ENCODE measurements at places on chromosomes 1 and 21.

GRCh38 chr1:205118752-205119151 is 3.0 kb downstream of the RBBP5 start:
- no peak for DNase-seq

DNA sequence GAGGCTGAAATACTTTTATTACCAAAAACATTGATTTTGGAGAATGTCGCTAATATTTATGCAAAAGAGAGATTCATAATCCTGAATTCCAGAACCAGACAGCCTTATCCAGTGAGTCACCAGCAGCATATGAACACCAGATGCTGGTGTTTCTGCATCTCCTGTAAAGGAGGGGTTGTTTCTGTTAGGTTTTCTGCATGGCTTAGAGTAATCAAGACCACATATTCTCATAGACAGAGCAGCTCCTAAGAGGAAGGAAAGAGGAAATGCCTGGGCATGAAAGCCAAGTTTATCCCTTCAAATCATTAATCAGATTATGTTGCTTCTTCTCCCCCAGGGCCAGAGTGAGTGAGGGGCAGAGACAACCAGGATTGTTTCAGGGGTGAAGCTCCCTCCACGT is 86.2 kb downstream of the NGF start:
- no peak for DNase-seq

DNA sequence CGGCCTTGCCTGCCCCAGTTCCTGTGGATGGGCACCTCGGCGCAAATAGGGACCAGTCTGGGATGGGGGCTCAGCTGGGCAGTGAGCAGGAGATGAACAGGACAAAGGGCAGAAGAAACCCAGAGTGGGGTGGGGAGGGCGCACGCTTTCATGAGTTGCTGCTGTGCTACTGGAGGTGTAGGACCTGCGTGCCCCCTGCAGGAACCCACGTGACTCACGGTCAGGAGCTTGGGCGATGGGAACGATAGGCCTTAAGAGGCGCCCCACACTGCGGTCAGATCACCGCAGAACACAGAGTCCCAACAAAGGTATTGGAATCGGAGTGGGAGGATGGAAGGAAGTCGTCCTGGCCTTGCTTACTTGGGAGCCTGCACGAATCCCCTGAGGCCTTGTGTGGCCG is 17.2 kb downstream of the PRDM15 start:
- no peak for DNase-seq

- DNase-seq, result no peak
Measured at GRCh38 chr1:214438075-214438474, 113.3 kb downstream of the PTPN14 start.

DNA sequence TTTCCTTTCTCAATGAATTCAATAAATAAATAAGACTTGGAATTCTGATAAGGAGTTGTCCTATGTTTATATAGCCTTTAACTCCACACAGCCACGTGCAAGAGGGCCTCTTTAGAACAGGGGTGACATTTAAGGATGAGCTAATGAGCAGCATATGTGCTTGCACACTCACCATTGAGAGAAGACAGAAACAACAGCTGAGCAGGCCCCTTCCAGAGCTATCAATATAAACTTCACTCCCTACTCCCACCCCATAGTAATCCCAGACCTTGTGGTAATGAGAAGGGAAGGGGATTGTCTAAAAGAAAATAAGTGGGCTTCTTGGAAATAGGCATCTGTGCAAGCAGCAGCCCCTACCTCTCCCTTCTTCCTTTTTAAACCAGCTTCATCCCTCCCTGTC is 176.0 kb downstream of the SEC16B start:
- no peak for DNase-seq

DNA sequence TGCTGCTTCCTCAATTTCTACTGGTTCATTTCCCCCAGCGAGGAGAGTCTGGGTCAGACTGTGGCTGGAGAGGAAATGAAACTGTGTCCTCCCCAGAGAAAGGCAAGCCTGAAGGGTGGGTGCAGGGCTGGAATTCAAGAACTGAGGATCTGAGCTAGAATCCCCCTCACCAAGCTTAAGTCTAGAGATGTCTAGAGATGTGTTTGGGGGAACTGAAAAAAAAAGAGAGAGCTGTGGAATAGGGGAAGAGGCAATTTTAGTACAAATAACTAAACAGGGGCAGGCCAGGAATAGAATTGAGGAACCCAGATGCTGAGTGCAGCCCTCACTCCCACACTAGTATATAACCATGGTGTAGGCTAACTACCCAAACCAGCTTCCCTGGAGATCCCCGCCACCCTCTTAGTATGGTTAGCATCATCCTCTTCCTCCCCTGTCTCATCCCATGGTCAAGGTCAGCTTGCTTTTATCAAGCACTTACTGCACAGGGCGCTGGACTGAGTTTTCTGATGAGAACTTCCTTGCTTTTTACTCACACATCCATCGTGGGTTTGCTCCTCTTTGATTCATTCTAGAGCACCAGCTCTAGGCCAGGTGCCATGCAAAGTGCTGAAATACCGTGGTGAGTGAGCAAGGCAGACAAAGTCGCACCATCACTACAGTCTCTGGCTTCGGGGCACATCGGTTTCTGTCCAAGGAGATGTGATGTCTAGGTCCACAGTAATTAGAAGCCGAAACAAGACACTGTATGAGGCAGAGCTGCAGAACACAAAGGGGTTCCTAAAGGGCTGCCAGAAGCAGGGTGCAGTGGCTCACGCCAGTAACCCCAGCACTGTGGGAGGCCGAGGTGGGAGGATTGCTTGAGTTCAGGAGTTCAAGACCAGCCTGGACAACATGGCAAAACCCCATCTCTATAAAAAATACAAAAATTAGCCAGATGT is 112.9 kb upstream of the IPO9 start:
- no peak for DNase-seq

- DNase-seq, result no peak
Measured at GRCh38 chr1:238582816-238583215, 692.1 kb upstream of the ZP4 start.

GRCh38 chr1:197331565-197331964 is 63.5 kb downstream of the CRB1 start:
- no peak for DNase-seq

GRCh38 chr21:26845759-26846035 is 488 bp upstream of the ADAMTS1 start:
- no peak for DNase-seq

DNA sequence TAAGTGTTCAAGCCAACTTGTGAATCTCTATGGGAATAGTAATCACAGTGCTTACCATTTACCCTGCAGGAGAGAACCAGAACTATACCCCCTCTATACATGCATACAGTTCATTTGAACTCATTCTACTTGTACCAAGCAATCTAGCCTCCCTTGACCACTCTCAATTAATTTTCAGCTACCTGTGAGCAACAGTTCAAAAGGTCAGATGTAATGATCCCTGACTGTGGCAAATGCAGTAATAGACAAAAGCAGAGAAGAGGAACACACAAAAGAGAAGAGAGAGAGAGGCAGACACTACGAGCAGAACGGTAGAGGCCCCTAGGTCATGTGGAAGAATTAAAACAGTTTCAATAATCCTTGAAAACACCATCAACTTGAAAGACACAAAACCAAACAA is 52.8 kb downstream of the FMO4 start:
- no peak for DNase-seq

GRCh38 chr1:26452459-26453183 is 19.6 kb upstream of the HMGN2 start:
- no peak for DNase-seq

DNA sequence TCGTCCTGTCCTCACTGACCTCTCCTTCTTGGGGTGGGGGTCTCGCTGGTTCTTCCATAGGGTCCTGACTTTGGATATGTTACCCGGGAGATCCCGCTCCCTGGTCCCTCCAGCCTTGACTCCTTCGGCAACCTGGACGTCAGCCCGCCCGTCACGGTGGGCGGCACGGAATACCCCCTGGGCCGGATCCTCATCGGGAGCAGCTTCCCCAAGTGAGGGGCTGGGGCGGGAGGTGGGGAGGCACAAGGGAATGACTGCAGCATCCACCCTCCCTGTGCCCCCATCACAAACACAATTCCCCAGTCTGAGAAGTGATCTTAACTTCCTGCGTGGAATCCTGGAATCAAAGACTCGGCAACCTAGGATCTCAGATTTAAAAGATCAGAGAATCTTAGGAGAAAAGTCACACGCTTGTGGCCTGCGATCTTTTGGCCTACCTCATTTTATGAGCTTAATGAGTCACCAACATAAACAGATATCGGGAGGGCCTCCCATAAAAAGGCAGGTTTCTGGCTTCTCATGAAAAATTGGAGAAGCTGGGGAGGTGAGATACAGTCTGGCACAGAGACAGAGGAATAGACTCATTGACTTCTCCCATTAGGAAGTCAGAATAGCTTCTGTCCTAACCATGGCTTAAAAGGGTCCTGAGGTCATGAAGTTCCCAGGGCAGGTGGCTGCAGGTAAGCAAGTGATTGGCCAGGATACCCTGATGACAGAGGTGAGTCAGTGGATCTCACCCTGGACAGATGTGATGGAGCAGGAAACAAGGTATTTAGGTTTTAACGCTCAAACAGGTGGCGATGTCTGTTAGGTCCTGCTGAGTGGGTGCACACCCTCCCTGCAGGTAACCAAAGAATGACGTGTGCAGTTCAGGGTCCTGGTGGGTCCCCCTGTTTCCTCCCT is 15.9 kb upstream of the PADI3 start:
- DNase-seq, result no peak

GRCh38 chr1:234725177-234726132 is 115.5 kb upstream of the IRF2BP2 start:
- peak; percentile 61 for DNase-seq

GRCh38 chr1:179601093-179601492 is 9.5 kb downstream of the TDRD5 start:
- no peak for DNase-seq

DNA sequence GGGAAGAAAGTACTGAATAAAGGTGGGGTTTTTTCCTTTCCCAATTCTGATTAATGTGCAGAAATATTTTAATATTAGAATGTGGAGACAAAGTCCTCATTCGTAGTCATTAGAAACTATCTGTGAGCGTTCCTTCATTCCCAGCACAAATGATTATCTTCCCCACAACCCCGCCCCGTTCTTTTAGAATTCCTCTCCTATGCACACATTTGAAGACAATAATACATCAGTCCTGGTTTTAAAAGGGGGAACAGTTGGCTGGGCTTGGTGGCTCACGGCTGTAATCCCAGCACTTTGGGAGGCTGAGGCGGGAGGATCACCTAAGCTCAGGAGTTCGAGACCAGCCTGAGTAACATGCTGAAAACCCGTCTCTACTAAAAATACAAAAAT is 876 bp downstream of the ALDH9A1 start:
- DNase-seq, result no peak

DNA sequence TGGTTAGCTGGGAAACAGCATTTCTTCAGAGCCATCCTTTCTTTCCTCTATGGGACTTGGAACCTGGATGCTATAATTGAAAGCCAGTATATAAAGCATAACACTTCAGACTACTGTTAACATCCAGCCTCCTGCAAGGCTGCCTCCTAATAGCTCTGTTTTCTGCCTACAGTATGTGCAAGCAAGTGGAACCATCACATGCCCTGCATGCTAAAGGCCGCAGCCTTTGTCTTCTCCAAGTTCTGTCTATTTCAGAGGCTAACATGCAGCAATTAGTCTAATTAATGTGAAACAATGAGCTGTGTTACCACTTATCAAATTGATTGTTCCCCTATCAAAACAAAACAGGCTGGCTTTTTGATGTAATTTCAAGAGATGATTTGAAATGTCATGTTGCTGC is 82.7 kb upstream of the ESRRG start:
- no peak for DNase-seq

- DNase-seq, result no peak
Measured at GRCh38 chr1:15584489-15585363, at the start of gene AGMAT. Gene AGMAT (minus strand): TSS chr1:15585051. CDS start chr1:15584967, 84 bp downstream.

DNA sequence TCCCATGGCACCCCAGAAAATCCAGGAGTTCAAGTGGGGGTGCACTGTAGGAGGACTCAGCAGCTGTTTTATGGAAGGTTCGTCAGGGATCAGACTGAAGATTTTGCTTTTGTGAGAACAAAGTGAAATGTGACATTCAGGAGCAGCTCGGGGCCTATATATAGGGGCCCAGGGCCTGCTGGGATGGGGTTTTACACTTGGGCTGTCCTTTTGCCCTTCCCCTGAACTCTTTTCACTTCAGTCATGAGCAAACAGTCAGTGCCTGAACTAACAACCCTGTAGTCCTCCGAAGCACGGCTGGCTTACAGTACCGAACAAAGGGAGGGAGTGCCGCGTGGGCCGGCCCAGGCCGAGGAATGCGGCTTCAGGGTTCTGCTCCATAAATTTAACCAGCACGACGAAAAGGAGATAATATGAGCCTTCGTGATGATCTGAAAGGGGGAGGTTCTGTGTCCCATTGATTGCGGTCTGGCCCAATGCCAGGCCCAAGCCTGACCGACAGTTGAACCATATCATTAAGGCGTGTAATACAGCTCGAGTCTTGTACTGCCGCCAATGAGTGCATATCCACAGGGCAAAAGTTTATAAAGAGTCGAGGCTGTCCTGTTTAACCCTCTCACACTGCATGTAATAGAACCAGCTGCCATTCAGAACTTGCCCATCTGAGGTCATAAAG is 139.9 kb downstream of the DHRS3 start:
- DNase-seq, result no peak

GRCh38 chr1:31685795-31686194 is 18.0 kb downstream of the COL16A1 start:
- no peak for DNase-seq

DNA sequence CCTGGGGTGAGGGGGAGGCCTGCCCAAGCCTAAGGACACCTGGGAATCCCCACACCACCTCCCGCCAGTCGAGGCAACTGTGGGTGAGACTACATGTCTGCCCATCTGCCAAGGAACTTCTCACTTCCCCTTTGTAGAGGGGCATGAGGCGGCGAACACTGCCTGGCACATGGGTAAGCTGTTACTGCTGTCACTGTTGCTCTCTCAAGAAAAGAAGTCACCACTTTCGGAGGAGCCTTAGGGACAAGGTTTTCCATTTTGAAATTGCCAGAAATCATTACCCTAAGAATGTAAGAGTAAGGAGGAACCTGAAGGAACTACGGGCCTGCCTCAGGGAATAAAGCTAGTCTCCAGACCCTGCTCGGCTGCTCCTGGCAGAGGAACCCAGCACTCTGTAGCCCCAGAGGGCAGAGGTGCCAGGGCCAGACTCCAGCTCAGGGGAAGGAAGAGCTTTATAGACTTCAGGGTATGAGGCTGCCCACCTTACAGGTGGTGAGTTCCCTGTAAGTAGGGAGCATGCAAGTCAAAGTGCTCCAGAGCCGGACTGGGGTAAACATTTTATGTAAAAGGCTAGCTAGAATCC is 23.3 kb downstream of the SLC2A1 start:
- DNase-seq, result no peak

DNA sequence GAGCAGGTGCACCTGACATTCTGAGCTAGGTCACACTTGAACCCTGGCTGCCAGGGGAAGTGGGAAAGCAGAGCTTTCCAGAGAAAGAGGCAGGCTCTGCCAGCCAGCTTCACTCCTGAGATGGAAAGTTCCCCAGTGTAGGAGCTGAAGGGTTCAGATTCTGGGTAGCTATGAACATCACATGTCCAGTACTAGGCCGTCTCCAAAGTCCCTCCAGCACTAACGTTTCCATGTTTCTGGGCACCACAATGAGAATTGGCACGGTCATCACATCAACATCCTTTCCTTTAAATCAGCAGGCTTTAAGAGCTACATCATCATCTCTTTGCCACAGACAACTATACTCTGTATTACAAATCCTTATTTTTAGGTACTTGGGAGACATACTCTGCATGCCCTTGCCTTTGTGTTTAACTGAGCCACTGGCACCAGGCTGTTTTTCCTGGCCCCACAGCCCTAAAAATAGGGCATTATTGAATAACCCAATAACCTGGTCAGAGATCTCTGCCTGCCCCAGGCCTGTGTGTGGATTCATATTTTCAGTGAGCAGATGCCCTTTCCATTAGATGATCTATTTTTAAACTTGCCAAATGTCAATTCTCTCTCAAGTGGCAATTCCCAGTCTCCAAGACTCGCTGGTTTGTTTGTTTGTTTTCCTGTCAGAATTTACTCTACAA is 35.4 kb upstream of the USP24 start:
- no peak for DNase-seq

- DNase-seq, result no peak
Measured at GRCh38 chr1:230518511-230518910, 92.4 kb upstream of the PGBD5 start.

Data from stimulated activated CD4-positive, alpha-beta T cell treated with anti-CD3 and anti-CD28 coated beads, Interleukin-15, amount 100 ng/mL, for 1 hour (primary cell).